ENCODE measurements at places on chromosomes 12 and 14.

DNA sequence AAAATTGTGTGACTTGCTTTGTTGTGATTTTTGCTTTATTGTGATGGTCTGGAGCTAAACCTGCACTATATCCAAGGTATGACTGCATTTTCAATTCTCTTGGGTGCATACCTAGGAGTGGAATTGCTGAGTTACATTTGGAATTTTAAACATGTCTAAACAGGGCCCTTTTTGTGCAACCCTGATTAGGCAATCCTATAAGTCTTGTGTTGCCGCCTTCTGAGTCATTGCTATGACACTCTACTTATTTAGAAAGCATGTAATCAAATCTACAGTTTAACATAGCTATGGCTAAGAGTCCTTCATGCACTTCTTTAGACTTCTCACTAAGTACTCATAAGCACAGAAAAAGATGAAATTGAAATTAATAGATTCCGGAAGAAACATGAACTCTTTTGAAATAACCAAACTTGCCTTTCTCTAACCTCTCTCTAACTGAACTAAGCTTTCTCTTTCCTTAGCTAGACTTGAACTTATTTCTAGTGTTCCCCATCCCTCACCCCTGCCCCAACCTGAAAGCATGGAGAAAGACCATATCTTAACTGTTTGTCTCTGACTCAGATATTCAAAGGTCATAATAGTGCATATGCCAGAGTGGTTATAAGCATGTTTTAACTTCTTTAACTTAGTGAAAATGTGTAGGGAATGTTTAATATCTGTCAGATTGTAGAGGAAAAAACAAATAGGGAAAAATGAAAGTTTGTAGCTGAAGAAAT, 203.0 kb downstream of the SNAPC1 start:
- DNase-seq = no peak

DNA sequence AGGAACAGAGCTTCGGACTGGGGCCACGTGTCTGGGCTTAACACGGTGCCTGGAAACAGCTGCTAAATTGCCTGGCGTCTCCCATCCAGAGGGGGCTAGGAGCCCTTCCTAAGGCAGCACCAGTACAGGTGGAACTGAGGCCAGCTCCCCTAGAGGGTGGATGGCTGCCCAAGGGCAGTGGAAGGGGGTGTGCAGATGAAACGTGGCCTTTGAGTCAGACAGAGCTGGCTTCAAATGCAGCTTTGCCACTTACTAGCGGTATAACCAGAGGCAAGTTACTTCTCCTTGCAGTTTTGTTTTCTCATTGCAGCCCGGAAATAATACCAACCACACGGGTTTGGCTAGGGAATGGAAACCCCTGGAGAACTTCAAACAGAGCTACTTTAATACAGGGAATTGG, 59.3 kb upstream of the SLC24A4 start:
- DNase-seq = no peak

DNA sequence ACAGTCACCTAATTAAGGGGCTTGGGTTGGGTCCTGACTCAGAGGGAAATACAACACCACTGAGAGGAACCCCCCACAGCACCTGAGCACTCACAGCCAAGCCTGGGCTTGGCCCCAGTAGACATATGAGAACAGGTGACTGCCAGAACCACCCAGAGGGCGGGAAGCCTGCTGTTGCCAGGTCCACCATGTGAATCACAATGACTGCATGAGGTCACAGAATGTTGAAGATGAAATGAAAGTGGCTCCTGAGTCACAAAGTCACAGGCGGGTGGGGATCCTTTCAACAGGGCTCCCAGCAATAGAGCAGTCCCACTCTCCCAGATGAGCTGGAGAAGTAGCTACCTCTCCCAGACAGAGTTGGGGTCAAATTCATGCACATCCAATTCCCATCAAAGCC, at the start of gene LRRC74A:
LRRC74A (plus strand) TSS at position 287 of the 400 bp plus-strand sequence. CDS start 290 bp downstream, outside the sequence.
- no peak for DNase-seq

DNA sequence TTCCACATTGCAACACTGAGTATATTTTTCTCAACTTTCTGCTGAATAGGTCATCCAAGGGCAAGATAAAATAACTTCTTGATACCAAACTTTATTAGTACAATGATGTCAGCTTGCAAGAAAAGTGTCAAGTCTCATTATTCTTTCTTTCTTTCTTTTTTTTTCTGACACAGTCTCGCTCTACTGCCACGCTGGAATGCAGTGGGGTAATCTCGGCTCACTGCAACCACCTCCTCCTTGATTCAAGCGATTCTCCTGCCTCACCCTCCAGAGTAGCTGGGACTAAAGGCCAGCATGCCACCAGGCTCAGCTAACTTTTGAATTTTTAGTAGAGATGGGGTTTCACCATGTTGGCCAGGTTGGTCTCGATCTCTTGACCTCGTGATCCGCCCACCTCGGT, 523.4 kb downstream of the FSCB start:
- DNase-seq = no peak

DNA sequence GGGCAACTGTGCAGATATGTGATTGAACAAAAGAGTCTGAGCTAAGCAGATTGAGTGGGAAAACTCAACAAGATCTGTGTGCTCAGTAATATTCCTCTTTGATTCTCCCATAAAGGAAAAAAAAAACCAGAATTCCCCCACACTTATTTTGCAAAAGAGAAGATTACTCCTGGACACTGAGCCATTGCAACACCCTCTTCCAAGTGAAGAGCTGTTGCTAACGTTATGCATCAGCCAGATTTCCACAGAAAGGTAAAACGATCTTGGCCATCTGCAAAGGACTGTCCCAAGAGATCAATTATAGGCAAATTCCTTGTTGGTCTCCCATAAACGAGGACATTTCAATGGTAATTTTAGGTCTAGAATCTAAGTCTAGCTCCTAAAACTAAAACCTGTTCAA, 587.7 kb downstream of the C12orf50 start:
- DNase-seq = no peak

All from NCI-H774 (cell line).